Breast epithelium (tissue), 4 donors: ENCODE measurements at places on chromosomes 1 and 21.

DNA sequence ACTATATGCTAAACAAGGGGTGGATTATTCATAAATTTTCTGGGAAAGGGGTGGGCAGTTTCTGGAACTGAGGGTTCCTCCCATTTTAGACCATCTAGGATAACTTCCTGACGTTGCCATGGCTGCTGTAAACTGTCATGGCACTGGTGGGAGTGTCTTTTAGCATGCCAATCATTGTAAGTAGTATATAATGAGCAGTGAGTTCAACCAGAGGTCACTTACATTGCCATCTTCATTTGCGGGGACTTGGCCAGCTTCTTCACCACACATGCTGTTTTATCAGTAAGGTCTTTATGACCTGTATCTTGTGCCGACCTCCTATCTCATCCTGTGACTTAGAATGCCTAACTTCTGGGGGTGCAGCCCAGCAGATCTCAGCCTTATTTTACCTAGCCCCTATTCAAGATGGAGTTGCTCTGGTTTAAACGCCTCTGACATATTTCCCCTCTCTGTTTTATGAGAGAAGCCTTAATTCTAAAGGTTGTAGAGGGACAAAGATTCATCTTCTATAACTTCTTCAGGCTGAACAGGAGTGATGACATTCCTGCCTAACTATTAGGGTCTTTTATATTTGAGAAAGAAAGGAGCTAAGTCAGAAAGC, 60.4 kb downstream of the DIP2A start:
- no peak for DNase-seq

GRCh38 chr1:203278082-203278884, 27.0 kb upstream of the BTG2 start:
- DNase-seq = peak; percentile 89

DNA sequence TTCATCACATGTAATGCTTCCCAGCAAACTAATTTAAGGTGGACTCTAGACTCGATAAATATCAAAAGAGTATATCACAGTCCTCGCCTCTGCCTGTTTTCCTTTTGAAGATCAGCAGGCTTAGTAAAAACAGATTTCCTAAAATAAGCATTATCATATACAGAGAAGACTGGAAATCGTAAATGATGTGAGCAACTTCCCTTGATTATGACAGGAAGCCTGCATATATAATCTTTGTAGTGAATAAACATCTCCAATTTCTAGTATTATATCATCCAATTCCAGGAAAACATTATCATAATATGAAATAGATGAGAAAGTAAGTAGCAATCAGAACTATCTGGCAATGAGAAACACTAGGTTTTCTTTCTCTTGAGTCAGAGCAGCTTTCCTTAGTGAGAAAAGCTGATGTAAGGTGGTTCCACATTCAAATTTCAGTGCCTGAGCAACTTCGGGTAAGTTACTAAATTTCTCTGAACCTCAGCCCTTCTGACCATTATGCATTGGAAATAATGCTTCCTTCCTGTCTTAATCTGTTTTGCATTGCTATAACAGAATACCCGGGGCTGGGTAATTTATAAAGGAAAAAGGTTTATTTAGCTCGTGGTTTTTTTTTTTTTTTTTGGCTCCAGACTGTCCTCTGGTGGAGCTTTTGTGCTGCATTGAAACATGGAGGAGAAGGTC, 12.6 kb upstream of the POU2F1 start:
- no peak for DNase-seq

DNA sequence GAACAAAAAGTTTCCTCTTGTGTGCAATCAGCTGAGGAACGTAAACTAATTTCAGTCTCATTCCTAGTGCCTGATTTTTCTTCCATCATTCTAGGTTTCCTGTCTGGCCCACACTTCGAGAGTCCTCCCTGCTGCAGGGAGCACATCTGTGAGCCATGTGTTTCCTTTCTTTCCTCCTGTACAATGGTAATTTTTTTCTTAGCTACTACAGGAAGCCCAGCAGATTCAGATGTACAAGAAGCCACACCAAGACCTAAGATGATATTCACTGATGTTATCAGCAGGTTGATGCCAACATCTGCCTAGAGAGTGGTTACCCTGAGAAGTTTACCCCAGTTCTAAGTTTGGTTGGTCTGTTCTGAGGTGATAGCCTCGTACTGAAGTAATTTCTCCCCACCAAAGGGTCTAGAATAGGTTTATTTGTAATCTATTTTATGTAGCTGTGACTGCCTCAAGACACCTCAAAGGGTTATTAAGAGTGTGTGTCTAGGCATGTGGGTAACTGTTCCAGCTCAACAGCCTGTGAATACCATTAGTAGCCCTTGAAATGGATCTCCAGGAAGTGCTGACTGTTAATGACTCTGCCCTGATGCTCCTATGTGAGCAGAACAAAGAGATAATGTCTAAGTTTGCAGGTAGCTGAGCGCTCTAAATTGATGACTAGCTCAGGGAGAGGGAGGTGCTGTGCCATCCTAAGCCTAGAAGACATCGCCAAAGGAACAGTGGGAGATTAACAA, 31.7 kb upstream of the CLDN14 start:
- no peak for DNase-seq

GRCh38 chr1:204623894-204624361, 61.6 kb downstream of the LRRN2 start:
- DNase-seq = no peak

GRCh38 chr1:33606272-33606671, 133.8 kb downstream of the ZSCAN20 start:
- no peak for DNase-seq

- DNase-seq = peak; percentile 88
Measured at GRCh38 chr1:93680420-93681100, 1.1 kb downstream of the BCAR3 start.

- no peak for DNase-seq
Measured at GRCh38 chr1:177631770-177632169, 338.1 kb downstream of the SEC16B start.
